ENCODE measurements at places on chromosomes 6 and 20.

DNA sequence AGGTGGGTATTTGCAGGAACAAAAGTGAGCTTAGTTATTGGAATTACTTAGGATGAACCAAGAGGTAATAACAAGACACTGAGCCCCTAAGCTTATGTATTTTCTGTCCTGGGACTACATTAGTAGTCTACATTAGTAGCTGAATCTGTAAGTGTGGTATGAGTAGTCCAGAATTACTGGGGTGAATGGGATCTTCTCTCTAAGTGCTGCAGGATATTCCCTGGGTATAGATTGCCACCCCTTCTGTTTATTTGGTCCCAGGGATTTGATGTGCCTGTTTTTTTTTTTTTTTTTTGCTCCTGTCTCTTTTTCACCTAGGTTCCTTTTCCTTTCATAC, 5.9 kb downstream of the CD2AP start:
- no peak for DNase-seq

DNA sequence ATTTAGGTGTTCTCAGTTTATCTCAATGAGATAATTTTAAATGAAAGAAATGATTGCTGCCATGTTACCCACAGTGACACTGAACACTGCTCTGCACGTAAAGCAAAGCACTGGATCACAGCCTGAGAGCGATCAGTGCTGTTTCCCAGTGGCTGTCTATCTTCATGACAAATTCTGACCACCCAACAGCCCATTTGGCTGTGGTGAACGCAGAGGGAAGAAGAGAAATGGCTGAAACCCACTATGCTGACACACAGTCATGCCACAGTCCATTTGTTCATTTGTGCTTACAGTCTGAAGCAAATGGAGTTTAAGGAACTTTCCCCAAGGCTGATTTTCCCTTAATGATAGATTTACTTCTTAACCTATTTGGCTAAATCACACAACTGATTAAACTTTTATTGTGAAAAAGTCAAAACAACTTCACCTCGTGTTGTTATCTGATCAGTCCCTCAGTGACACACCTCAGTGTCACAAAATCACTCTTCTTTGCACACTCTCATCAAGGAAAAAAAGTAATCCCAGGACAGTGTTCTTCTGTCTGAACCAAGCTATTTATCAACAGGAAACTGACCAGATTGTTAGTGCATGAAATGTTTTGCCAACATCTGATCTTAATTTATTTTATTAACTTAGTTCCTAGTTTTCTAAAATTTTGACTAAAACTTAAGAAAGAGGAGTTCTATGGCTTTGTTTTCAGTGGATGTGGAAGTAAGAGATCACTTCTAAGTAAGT, 225.1 kb downstream of the TBX18 start:
- no peak for DNase-seq

- no peak for DNase-seq
Observed at GRCh38 chr6:18359237-18359885, 27.8 kb upstream of the RNF144B start.

DNA sequence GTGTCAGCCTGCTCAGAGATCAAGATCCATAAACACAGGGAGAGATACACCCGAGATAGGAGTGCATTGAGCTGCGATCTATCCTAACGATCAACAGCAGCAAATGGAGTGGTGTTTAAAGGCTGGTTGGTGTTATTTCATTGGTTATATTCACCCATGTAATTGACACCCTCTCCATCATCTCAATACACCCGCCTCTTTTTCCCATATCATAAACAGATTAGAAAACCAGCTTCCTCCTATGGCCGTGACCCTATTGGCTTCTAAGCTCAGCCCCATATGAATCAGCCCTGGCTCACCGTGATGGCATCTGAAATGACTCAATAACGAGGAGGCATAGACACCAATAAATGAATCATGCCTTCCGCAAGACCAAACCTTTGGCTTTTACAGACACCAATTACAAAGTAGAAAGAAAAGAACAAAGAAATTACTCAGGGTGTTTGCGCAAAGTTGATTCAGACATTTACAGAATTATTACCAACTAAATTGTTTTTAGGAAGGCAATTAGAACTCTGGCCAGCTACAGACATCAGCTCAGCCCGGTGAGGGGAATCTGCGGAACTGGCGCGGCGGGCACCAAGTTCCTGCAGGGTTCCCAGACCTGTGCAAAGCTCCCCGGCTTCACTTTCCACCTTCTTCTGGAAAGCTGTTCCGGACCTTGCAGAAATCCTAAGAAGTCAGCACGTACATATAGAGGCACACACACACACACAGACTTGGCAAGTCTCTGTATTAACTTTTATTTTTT, 11.5 kb downstream of the PMEPA1 start:
- peak; percentile 94 for DNase-seq

- DNase-seq = no peak
Observed at GRCh38 chr20:63175038-63175895, 40.7 kb downstream of the YTHDF1 start.

DNA sequence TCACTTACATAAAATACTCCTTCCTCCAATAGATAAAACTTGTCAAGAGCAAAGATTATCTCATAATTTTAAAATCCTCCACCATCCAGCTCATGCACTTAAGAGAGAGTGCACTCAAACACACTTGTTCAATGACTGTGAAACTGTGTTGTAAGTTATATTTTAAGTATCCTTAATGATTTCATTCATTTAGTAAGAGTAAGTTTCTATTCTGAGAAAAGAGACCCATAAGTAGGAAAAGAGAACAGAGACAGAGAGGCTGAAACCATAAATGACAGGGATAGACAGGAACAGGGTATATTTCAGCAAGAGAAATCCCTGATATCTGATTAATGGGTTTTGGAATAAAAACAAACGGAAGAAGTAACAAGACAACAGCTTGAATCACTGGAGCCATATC, 8.2 kb downstream of the SSR1 start:
- no peak for DNase-seq

- no peak for DNase-seq
Observed at GRCh38 chr20:61387204-61387953, 135.3 kb downstream of the CDH4 start.

- DNase-seq = no peak
Observed at GRCh38 chr20:59636766-59637370, 32.5 kb downstream of the PHACTR3 start.

GRCh38 chr6:69914015-69914485, 47.7 kb downstream of the COL19A1 start:
- no peak for DNase-seq

DNA sequence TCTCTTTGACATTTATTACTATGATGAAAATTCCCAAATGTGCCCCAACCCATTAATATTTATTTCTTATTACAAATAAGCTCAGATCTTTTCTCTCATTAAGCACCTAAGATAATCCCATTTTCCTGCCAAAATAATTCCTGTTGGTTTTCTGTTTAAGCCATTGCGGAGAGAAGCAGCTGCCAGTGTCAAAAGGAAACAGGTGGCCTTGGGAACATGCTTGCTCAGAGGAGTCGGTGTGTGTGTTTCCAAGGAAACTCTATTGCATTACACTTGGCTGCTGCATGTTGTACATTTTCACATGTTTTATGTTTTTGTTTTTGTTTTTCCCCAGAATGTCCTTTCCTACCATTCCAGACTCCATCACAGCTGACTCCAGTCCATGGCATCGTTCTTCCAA, 56.4 kb downstream of the CD24 start:
- no peak for DNase-seq

- no peak for DNase-seq
Observed at GRCh38 chr20:57075181-57075580, 191.3 kb downstream of the BMP7 start.

GRCh38 chr6:146200176-146200575, 171.3 kb downstream of the GRM1 start:
- no peak for DNase-seq

DNA sequence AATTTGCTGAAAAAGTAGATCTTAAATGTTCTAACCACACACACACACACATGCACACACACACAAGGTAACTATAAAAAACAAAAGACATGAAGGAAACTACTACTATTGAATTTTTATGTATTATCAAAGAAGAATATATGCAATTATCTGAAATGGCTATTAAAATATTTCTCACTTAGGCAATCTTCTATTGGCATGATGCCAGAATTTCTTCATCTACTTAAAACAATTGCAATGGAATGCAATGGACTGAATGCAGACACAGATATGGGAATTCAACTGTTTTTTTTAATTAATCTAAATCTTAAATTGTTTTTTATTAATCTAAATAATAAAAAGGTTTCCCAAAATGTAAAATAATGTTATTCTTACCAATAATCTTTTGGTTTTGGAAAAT, 152.6 kb upstream of the SMLR1 start:
- DNase-seq = no peak

GRCh38 chr6:25913741-25914140, 16.8 kb downstream of the SLC17A2 start:
- DNase-seq = no peak

DNA sequence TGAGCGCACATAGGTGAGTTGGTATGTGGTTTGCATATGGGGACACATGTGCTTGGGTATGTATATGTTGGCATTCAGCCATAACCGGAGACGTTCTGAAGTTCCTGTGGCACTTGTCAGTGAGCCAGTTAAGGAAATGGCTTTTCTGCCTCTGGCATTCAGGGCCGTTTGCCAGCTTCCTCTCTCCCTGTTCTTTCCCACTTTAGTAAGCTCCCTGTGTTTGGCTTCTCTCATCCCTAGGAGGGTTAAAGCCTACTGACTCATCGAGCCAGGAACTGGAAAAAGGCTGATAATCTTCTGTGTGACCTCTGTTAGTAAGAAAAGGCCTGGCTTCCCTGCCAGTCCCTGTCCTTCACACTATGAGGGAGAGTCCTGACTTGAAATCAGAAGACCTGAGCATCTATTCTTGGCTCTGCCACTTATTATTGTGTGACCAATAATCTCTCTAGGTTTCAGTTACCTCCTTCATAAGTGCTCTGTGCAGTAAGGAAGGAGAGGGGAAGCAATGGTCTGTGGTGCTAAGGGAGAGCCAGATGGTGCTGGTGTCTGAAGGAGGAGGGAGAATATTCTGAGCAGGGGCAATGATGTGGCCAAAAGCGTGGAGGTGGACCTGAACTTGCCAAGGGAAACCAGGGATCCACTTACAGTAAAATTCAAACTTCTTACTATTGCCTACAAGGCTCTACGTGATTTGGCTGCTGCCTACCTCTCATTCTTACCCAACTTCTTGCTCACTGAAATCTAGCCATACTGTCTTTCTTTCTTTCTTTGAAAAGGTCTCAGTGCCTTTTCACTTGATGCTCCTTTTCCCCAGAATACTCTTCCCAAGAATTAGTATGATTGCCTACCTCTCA, 31.4 kb downstream of the ACSS2 start:
- DNase-seq = peak; percentile 66

DNA sequence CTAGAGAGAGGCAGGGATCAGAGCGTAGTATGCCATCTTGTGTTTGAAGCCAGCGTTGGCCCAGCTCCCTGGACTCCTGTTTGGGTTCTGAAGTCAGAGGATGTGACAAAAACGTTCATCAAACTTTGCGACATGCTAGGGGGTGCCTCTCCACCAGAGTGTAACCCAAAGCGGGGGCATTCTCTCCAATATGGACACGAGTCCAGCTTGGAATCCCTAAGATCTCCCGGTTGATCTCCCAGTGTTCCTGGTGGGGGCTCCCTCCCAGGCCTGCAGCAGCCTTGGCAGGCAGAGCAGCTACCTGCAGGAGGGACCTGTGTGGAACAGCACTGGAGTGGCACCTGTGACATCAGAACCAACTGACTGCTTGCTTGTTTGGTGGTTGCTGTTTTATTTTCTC, 218.8 kb upstream of the ECI2 start:
- no peak for DNase-seq

GRCh38 chr6:100470422-100471120, 5.8 kb upstream of the SIM1 start:
- DNase-seq = no peak

GRCh38 chr20:51399006-51399890, 143.3 kb downstream of the NFATC2 start:
- no peak for DNase-seq

DNA sequence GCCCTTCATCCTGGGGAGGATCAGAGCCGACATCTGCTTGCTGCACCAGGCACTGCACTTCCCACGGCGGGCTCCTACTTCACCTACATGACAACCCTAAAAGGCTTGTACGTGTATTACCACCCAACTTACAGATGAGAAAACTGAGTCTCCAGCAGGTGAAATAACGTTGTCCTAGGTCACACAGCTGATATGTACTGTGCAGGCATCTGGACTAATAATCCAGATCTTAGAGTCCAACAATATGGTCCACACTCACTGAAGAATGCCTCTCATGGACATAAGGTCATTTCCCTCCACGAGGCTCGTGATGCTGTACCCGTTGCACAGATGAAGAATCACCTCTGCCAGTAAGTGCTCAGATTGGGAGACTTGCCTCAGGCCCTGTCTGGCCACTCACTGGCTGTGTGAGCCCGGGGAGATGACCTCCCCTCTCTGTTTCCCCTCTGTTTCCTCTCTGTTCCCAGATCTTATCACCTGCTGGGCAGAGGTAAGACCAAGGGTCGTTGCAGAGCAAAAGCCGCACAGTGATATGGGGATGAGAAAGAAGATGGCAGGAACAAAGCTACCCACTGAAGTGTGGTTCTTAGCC, 32.1 kb downstream of the TGM2 start:
- no peak for DNase-seq

DNA sequence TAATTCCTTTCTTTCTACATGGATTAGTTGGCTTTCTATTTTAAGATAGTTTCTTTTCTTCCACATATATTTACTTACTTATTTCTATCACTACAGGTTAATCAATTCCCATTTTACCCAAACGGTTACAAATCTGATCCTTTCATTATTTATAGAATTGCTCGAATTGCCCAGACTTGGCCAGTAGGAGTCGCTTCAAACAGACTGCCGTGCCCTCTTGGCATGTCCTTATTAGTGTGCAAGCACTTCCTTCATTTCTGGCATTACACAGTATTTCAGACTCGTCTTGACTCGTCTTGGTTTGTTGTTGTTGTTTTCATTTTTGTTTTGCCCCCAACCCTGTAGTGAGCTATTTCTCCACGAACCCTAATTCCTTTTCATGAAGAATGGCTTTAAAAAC, 74.6 kb downstream of the SAMD3 start:
- no peak for DNase-seq

GRCh38 chr20:38108438-38108985, 56.6 kb downstream of the TGM2 start:
- DNase-seq = no peak

- DNase-seq = no peak
Observed at GRCh38 chr6:42471142-42471541, 19.4 kb upstream of the TRERF1 start.

GRCh38 chr20:50801747-50802125, 6.9 kb downstream of the BCAS4 start:
- no peak for DNase-seq

DNA sequence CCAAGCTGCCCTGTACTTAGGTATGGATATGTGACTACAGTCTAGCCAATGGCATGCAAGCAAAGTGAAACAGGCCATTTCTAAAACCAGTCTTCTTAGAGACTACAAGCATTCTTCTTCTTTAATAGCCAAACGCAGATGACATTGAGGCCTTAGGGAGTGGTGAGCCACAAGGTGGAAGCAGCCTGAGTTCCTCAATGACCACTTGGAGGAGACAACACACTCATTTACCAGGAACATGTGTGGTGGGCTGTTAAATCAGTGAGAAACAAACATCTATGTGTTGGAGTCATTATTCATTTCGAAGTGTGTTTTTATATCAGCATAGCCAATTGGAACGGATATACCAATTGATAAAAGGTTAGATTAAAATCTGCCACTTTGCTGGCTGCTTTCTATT, 122.0 kb downstream of the GFRAL start:
- no peak for DNase-seq

GRCh38 chr20:7770046-7770445, 170.2 kb downstream of the HAO1 start:
- no peak for DNase-seq

GRCh38 chr6:18654821-18655220, 267.7 kb downstream of the RNF144B start:
- DNase-seq = no peak

GRCh38 chr6:108510461-108511319, 50.0 kb upstream of the FOXO3 start:
- DNase-seq = no peak

Measured in Calu3 (cell line).